ENCODE measurements at places on chromosomes 3 and 15.

DNA sequence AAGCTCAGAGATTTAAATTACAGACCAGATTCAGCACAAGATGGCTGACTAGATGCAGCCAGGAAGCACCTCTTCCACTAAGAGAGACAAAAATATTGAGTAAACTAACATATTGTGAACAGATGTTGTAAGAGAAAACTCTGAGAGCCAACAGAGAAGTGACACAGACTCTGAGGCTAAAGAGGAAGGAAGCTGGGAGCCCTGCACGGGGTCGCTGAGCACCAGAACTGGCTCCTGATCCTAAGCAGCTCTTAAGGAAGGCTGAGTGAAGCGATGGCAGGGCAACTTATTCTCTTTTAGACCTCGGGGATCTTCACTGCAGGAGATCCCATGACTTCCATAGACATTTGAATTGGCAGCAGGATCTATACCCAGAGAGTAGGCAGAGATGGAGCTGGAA, 578.0 kb upstream of the GRM7 start:
- no peak for DNase-seq

GRCh38 chr3:15903759-15904720, 106.3 kb upstream of the ANKRD28 start:
- no peak for DNase-seq

DNA sequence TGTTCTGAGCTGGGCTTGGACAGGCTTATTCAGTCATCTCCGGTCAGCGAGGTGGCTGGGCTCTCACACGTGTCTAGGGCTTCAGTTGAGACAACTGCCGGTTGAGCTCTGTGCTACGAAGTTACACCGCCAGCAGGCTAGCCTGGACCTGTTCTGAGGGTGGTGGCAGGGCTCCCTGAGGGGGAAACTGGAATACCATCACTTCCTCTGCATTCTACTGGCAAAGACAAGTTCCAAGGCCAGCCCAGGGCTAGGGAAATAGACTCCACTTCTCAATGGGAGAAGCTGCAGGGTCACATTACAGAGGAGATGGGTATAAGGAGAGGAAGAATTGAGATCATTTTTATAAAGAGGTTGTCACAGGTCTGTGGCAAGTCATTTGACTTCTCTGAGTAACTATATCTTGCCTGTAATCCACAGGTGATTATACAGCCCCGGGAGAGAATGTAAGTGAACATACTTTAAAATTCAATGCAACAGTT, 106.8 kb upstream of the IL12A start:
- DNase-seq = no peak

- DNase-seq = no peak
Measured at GRCh38 chr15:63870487-63871209, 36.9 kb upstream of the HERC1 start.

DNA sequence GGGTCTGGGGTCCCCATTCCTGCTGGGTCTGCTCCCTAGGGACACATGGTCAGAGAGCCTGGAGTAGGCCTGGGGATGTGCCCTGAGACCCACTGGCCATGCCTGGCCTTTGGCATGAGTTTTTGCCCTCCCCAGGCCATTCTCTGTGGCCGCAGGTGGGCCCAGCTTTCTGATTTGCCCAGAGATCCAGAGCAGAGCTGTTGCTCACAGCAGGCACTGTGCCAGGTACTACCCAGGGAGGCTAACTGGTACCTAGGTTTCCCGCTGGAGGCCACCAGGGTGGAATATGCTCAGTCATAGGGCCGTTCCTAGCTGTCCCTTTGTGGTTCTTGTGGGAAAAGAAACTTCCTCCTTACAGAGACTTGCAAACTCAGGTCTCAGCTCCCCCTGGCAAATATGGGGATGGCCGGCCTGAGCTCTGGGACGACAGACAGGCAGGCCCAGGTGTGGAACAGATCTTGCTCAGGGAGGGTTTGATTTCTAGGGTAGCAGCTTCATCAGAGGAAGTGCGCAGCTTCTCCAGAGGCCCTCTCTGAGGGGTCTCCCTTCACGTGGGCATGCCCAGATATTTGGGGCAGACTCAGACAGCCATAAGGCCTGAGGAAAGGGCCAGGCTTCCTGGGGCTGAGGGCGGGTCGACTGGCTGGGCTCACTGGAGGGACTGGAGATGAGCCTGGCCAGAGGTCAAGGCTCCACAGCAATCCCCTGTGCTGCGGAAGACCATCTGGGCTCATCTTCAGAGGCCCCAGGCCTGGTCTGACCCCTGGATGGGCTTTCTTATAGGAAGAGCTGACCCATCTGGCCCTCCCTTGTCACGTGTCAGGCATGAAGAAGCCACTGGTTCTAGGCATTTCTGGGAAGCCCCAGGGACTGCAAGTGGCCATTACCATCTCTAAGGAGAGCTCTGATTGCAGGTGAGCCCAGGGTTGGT, 28.0 kb downstream of the ACAA1 start:
- DNase-seq = no peak

- no peak for DNase-seq
Measured at GRCh38 chr3:12815719-12816118, 19.2 kb downstream of the CAND2 start.

DNA sequence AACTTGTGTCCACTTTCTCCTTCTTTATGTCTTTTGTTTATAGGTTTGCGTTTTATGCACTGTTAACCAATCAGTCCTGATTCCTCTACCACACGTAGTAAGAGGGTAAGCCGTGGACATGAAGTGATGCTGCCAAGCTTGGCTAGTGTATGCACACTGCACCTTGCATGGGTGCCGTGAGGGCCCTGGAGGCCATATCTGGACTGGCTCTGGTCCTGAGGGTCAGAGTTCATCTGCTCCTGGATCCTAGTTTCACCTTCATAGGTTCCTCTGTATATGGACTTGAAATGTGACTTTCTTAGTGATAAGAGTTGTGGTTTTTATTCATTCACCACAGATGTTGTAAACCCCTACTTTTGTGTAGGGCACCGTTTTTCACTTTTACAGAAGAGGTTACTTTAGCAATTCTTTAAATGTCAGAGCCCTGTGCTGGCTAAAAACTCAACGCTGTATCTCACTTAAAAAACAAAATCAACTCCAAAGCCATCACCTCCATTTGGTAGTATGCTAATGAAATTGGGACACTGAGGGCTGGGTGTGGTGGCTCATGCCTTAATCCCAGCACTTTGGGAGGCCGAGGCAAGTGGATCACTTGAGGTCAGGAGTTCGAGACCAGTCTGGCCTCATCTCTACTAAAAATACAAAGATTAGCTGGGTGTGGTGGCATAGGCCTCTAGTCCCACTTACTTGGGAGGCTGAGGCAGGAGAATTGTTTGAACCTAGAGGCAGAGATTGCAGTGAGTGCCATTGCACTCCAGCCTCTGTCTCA, 22.9 kb downstream of the SIAH2 start:
- DNase-seq = no peak

- DNase-seq = no peak
Measured at GRCh38 chr15:54282228-54282836, 304.1 kb downstream of the UNC13C start.

- DNase-seq = no peak
Measured at GRCh38 chr3:36165509-36166290, 214.6 kb upstream of the STAC start.

DNA sequence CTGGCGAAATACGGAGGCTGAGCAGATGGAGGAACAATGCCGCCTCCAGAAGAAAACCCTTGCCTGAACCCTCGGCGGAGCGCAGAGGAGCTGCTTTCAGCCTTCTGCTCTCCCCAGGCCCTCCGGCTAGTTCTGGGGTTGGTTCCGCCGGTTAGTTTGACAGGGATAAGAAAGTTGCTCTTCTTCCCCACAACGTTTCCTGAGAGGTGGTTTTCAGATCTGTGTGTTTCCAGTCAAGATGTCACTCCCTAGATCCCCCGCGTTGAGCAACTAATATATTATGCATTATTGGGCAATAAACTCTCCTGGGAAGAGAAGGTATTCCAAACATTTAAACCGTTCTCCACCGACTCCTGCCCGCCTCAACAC, 551 bp downstream of the NLGN1 start:
- no peak for DNase-seq

- no peak for DNase-seq
Measured at GRCh38 chr3:100010087-100010417, 104.2 kb downstream of the FILIP1L start.

- no peak for DNase-seq
Measured at GRCh38 chr3:146161663-146162002, 649 bp upstream of the PLOD2 start.

DNA sequence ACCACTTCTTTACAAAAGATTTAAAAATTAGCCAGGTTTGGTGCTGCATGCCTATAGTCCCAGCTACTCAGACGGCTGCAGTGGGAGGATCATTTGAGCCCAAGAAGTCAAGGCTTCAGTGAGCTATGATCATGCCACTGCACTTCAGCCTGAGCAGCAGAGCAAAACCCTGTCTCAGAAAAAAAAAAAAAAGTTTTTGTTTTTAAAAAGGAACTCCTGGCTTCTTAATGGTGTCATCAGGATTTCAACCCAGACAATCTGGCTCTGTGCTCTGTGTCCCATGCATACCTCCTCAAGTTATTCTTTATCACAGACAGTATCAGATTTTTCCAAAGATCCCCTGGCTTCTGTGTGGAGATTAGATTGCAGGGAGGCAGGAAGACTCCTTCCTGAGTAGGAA, 64.2 kb upstream of the IL12A start:
- DNase-seq = no peak

DNA sequence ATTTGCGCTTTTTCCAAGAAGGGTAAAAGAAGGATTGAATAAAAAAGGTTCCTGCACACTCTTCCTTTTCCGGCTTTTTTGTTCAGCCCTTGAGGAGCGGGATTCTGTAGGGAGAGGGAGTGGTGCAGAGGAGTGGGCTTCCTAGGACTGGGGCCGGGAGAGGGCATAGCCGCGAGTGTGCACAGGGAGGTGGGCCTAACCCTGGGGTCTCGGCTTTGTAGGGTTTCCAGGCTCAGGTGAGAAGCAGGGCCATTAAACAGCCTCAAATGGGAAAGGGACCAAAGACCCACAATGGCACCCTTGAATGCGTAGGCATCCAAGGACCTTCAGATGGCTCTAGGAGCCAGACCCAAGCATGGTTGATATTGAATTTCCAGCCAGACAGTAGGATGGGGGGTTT, 35.4 kb upstream of the RAB6B start:
- DNase-seq = no peak

DNA sequence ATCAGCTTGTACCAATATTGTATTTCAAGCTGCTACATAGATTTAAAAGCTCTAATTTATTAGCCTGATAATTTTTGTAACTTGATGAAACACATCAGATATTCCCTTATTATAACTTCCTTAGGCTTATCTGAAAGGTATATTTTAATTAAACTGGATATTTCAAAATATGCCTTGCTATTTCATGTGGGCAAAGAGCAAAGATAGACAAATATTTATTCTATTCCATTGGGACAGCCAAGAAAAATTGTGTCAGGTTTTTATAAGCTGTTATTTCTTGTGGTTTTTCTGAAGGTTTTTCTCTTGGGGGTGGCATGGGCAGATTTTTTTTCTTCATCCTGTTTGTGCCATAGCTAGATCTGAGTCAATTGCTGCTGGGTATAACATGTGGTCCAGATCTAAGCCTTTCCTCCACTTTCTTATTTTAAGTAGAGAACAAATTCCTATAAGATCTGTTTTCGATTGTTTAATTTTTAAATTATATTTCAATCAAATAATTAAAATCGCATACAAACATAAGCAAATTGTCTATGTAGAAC, 249.5 kb downstream of the NAALADL2 start:
- DNase-seq = no peak

DNA sequence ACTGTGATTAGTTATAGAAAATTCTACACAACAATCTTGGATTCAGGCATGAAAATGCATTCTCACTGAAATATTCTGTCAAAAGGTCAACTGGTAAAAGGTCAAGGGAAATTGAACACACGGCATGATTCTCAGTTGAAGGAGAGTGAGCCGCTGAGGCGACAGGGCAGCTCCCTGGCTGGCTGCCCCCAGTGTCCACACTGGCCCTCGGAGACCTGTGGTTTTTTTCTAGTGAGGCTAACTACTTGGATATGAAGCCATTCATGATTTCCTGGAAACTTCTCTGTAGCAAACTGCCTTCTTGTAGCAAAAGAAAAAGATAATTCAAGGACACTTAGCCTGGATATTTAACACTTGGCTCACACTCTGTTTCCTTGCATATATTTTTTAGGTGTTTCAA, 37.2 kb downstream of the AADACL2 start:
- no peak for DNase-seq

GRCh38 chr15:63887630-63888029, 53.9 kb upstream of the HERC1 start:
- no peak for DNase-seq

- DNase-seq = no peak
Measured at GRCh38 chr3:39808467-39809180, 785 bp upstream of the MYRIP start.

GRCh38 chr15:37740623-37741141, 193.8 kb upstream of the TMCO5A start:
- DNase-seq = no peak

DNA sequence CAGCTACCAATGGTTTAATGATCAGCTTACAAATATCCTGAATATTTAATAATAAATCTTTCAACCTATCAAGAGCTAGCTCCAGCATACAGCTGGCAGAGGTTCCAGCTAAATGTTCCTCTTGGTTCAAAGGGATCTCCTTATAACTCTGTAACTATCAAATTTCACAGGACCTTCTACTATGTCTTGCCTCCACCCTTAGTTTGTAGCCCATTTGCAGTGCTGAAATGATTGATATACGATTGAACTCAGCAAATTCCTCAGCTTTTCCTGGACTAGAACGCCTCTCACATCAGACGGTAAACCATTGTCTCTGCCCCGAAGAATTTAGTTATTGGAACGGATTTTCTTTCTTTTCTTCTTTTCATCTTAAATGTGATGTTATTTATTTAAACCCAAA, 41.5 kb downstream of the CD200R1L start:
- no peak for DNase-seq

- DNase-seq = no peak
Measured at GRCh38 chr3:169104972-169105371, 558.5 kb downstream of the MECOM start.

All from activated naive CD4-positive, alpha-beta T cell treated with anti-CD3 and anti-CD28 coated beads, Interleukin-2, amount 50 U/mL, for 72 hours (primary cell).